ENCODE measurements at places on chromosomes 11 and 22.

DNA sequence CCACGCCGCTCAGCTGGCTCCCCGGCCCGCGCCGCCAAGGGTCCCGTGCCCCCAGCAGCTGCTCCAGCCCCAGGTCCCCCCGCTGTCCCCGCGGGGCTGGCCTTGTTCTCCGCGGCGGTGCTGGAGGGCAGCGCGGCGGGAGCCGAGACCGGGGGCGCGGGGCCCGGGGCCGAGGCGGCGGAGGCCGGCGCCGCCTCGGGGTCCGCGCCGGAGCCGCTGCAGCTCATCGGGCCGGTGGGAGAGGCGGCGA lies 128 bp downstream of the TAF10 start:
- DNase-seq: no peak

DNA sequence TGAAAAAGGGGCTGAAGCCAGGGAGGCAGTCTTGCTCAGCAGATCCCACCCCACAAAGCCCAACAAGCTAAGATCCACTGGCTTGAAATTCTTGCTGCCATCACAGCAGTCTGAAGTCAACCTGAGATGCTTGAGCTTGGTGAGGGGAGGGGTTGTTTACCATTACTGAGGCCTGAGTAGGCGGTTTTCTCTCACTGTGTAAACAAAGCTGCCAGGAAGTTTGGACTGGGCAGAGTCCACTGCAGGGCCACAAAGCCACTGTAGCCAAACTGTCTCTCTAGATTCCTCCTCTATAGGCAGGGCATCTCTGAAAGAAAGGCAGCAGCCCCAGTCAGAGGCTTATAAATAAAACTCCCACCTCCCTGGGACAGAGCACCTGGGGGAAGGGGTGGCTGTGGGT lies 746.1 kb upstream of the LRRC4C start:
- no peak for DNase-seq

- no peak for DNase-seq
Measured at GRCh38 chr11:123086305-123086704, 24.4 kb upstream of the HSPA8 start.

DNA sequence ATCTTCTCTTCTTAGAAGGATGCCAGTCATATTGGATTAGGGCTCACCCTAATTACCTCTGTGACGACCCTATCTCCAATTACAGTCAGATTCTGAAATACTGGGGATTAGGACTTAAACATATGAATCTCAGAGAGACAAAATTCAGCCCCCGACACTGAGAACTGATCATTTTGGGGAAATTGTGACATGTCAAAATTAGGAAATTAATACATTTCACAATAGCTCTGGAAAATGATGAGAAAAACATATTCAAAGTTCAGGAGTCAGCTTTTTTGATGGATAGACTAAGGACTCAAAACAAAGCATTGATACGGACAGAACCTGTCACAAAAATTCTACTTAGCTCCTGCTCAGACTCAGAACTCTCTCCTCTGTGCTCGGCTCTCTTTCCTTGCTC lies 40.8 kb downstream of the COMMD9 start:
- no peak for DNase-seq

All from posterior cingulate gyrus (tissue), 11 donors.